ENCODE measurements at places on chromosomes 11 and 22.

DNA sequence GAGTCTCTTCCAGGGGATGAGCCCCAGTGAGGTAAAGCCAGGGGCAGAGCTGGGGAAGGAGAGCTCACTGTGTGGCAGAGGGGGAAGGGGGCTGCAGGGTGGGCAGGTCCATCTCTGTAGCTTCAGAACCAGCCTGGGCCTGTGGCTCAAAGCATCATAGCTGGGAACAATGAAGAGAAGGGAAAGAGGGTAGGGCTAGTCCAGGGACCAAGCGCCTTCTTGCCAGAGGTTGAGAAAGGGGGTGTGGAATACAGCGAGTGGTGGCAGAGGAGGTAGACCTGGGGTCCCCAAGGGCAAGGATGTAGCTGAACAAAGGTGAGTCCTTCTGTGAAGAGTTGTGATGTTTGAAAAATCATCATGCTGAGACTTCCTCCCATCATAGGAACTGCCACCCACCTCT lies 1.2 kb upstream of the PLA2G3 start:
- no peak for DNase-seq

DNA sequence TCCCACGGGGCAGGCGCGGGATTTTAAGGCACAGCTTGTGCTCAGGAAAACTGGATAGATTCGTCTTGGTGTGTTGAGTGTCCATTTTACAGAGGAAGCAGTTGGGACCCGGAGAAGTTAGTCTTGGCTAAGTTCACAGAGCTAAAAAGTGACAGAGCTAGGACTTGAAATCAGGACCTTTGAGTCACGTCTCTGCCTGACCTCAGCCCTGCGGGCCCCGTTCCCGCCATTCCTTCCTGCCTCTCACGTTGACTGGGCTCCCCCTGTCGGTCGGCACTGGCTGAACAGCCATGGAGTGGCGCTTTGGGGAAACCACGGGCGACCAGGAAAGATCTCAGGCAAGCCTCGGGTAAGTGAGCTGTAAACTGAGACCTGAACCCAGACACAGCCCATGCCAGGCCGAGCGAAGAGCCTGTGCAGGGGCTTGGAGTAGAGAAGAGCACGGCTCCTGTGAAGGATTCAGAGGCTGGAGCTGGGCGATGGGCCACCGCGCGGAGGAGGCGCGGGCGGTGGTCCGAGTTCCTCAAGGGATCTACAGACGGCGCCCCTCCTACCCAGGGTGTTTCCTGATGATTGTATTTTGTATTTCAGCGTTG lies 54.1 kb downstream of the WNT11 start:
- DNase-seq: peak; percentile 80

DNA sequence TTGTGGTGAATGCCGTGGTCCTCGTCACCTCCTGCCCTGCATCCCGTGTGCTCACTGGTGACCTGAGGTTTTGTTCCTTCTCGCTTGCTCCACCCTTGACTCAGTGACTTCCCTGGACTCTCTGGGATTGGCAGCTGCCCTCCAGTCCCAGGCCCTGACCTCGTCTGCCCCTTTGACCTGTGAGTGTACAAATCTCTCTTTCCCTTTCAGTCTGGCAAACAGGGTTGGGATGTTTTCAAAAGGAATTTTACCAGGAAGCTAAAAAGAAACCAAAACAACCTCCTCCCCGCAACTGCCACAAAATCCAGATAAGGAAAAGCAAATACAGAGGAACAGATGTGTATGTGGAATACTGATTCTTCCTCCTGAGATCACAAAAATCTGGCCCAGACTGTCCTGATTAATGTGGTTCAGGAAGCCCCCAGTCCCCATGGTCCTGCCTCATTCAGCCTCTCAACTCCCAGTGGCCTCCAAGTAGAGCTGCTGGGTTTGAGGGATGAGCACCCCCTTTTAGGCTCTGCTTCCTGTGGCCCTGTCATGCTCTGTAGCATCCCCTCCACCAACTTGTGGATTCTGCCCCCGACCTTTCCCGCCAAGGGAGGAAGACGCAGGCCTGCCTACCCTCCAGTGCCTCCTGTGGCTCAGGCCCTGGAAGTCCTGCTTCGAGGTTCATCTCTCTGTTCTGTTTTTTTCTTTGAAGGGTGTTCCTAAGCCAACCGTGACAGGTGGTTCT lies 15.2 kb downstream of the ROBO4 start:
- no peak for DNase-seq

GRCh38 chr11:110053848-110054414 lies 39.3 kb upstream of the ZC3H12C start:
- DNase-seq: no peak

DNA sequence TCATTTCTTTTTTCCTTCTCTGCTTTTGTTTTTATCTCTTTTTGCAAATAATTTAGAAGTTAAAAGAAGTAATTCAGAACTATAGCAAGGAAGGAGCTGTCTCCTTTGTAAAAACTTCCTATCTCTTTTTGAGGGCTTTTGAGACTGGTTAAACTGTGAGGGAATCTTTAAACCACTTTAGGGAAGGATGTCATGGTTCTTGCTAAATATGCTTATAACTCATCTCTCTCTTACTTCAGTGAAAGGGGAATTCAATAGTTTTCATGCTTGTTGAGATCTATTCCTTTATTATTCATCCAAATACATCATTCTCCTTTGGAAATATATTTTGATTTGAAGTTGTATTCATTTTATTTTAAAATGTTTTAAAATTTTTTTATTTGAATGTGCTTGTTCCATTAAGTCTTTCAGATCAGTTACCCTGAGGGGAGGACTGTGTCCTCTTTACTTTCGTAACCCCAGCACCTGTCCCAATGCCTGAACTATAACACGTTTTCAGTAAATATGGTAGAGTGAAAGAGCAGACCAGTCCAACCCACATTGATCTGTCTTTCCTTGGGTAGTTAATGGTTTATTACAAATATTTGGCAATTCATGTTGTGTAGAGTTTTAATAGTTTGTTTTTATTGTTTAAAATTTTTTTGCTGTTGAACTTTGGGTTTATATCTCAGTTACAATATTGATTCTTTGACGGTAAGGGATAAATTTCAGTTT lies 27.5 kb downstream of the AMOTL1 start:
- no peak for DNase-seq

GRCh38 chr11:113378692-113379091 lies 8.9 kb upstream of the ANKK1 start:
- DNase-seq: no peak

GRCh38 chr11:28049338-28050216 lies 58.4 kb downstream of the KIF18A start:
- no peak for DNase-seq

DNA sequence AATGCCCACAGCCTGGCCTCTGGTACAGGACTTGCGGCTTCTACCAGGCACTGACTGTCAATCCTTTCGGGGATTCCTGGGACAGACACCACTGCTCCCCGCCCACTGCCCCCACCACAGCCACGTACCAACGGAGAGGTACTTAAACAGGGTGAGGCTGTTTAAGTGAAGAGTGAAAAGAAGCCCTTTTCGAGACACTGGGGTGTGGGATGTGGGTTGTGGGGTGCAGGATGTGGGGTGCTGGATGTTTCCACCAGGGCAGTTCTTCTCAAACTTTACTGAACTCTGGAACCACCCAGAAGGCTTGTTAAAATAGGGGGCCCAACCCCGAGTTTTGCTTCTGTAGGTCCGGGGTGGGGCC lies 34.2 kb upstream of the PRR5 start:
- DNase-seq: peak; percentile 34

DNA sequence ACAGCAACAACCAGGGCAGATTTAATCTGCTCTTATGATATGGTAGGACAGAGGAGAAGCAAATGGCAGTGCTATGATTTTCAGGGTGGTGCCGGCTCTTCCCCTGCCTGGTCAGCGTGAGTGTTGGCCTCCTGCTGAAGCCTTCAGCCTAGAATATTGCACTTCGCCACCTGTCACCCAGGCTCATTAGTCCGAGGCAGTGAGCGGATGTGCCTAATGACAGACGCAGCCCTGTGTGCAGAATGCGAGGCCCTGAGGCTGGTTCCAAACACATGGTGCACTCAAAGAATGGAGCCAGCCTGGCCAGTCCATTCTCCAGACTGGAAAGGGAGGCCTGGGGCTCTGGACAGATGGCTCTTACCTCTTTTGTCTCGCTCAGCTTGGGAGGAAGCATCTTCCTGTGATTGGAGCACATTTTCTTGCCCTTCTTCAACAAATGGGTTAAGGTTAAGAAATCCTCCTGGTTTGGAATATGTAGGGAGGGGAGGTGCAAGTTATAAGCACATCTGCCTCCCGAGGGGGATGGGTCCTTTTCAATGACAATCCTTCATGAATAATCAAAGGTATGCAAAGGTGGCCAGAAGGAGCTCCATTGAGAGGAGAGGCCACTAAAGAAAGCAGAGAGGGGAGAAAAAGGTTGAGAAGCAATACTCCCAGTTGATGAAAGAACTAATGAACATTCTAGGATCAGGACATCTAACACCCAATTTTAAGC lies 39.7 kb upstream of the GALNT18 start:
- DNase-seq: peak; percentile 5

DNA sequence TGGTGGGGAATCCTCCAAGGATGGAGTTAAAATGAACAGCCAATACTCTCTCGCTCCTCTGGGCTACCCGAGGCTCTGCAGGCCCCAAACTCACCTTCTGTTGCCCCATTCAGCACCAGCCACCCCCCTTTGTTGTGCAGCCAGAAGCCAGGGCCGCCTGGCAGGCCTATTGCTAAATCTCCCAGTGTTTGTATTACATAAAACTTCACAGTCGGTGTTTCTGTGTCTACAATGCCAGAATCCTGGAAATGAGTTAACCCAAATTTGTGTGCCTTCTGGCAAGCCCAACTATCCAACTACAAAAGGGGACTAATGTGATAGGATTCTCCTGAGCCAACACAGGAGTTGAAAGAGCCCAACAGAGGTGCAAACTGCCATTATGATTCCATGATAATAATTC lies 9.3 kb downstream of the KCNJ5 start:
- DNase-seq: no peak

DNA sequence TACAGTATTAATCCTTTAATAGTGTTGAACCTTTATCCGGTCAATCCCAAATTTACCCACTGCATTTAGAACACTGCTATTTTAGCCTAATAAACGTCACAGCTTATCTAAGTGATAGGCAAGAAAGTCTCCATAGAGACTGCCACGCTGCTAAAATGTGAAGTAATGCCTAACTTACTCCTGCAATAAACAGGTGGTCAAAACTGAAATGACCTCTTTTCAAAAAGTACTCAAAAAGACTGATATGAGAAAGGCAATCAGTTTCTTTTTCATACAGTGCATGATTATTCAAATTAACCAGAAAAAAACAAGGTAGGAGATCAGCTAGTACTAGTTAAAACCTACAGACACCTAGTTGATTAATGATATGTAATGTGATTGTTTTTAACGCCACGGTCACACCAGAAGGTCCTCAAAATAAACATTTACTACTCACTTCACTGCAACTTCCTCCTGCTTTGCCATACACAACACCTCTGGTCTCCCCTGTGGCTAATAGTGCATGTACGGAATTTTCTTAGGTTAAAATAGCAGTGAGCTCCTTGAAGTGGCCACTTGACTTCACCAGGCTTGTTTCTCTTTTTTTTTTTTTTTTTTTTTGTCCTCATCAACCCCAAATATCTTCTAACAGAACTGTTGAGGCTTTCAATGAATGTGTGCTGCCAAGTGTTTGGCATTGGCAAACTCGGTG lies 8.8 kb downstream of the ATP5MG start:
- no peak for DNase-seq

DNA sequence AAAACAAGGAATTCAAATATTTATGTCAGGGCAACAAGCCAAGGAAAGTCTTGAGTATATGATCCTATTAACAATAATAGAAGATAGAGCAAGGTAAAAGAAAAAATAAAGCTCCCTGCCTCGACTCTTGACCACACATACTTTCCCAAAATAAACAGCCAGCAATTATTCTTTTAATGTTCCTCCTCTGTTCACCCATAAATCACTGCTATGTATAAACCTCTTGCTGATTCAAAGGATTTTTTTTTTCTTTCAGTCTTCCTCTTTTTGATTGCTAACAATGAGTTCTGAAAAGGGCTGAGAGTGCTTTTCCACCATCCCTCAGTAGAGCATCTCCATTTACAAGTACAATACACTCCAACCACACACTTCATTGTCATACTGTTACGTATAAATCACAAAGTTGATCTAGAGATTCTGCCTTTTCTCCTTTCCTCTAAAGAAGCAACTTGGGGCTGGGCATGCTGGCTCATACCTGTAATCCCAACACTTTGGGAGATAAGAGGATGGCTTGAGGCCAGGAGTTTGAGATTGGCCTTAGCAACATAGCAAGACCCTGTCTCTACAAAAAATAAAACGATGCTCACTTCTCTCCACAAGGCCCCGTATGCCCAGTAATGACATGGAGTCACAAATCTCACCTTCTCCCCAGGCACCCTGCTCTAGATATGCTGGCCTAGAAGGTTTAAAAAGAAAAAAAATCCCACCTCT lies 24.0 kb downstream of the RAB30 start:
- DNase-seq: no peak

- DNase-seq: peak; percentile 78
Measured at GRCh38 chr22:24156141-24156912, 25.0 kb upstream of the SUSD2 start.

- DNase-seq: no peak
Measured at GRCh38 chr11:46896719-46897406, 21.5 kb downstream of the LRP4 start.

- DNase-seq: no peak
Measured at GRCh38 chr22:30602049-30602448, 4.9 kb upstream of the TCN2 start.

DNA sequence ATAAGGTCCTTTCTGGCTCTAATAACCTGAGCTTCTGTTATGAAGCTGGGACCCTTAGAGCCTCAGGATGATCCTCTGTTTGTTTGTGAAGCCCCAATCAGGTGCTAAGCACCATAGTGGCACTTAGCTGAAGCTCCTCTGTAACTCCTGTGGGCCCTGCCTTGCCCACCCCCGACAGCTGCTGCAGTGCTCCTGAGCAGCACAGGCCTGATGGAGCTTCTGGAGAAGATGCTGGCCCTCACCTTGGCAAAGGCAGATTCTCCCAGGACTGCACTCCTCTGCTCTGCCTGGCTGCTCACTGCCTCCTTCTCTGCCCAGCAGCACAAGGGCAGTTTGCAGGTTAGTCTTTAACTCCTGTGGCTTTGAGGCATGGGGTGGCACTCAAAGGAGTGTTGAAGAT lies 19.0 kb upstream of the CCDC134 start:
- DNase-seq: no peak

- DNase-seq: no peak
Measured at GRCh38 chr22:44677353-44677840, 24.6 kb upstream of the PRR5 start.

- DNase-seq: no peak
Measured at GRCh38 chr11:28659716-28660348, 551.6 kb downstream of the METTL15 start.

DNA sequence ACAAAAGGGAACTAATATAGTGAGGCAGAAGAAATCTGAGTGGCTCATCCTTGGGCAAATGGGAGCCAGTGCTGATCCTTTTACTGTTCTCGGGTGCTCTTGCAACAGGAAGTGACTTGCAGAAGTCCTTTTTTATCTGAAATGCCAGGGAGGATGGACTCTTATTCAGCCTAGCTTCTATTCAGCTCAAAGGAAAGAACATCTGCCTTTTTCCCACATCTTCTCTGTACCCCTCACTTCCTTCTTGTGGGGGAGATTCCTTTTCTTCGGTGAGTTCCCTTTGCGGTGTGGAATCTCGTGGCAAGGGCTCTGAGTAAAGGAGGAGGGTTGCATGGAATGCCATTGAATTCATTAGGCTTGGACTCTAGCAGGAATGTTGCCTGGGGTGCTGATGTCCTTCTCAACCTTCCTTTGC lies 76.2 kb downstream of the ZBTB16 start:
- DNase-seq: no peak
